Breast epithelium (tissue), 4 donors: ENCODE measurements at places on chromosomes 5 and 9.

DNA sequence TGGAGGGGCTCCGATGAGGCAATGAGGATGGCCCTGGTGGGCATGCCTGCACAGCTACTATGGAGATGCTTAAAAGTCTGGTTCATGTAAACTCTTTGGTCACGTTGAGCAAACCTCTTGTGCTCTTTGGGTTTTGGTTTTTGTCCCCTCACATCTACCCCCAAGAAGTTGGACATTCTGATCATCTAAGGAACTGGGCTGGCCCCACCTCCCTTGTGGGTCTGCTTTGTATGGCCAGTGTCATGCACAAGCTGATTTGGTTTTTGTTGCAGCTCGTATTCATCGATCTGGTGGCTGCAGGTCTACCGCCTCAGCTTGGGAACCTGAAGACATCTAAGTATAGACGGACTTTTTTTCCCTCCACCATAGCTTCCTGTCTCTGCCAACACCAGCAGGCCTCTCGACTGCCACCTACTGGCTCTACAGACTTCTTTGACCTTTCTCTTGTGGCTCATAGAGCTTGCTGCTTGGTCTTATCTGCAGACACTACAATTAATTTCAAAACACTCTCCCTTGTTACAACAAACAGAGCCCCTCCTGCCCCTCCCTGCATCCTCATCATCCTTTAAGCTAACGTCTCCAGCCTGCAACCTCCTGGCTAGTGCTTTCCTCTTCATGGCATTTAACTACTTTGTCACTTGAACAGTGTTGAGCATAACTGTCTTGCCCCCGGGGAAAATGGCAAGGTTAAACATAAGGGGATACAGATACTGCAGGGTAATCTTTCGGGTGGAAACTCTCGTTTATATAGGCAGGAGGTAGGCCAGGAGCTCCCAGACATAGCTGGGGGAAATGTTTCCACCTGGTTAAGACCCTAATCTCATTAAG, 34.5 kb downstream of the TSTD2 start:
- peak; percentile 59 for DNase-seq

- no peak for DNase-seq
Observed at GRCh38 chr9:130662970-130663257, 1.5 kb upstream of the PRDM12 start.

DNA sequence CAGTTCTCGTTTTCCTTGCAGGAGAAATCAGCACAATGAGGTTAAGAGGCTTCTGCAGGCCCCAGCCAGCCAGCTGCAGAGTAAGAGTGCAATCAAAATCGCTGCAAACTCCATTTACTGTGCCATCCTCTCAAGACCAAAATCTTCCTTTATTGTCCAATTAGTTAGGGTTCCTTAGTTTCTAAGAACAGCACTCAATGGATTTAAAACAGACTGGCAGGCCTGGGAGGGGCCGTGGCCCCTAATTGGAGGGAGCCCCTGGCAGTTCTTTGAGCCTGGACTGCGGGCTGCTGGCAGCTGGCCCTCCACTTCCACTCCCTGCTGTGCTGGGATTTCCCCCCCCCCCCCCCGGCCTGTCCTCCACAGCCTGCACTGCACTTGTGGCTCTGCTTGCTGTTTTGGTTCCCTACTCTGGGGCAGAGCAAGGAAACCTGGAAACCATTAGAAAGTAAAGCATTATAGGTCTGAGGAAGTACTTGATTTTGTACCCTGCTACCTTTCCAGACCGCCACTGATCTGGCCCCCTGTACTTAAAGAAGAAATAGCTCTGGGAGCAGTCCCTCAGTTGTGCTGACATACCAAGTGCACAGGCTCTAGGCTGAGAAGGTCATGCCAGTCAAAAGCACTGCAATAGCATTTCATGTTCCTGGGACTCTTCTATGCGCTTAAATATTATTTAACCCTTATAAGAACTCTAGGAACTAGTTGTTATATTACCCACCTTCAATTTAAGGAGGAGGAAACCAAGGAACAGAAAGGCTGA, 129.0 kb downstream of the APBA1 start:
- DNase-seq, result no peak

DNA sequence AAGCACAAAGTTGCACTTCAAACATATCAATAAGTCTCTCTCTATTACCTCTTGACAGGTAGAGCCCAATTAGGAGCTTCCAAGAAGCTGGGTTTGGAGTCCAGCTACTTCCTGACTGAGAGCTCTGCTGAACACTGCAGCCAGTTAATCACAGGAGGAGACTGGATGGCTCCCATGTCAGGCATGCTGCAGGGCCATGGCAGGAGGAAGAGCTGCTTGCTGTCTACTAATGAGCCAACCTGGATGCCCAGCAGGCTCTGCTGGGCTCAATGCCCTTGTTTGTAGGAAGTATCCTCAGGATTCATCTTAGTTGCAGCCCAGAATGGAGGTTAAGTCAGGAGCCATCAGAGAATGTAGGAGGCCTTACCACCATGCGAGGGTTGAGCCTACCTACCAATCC, 91.9 kb downstream of the TMEM215 start:
- DNase-seq, result no peak
